ENCODE measurements at places on chromosomes 16 and 17. TPM values are rescaled to one million over a fixed set of nuclear protein-coding genes. Genes with fewer than 3 reads are reported as not detected.

Gene RPAIN
- 36.7 TPM for total RNA-seq

Gene CA10
- not detected for total RNA-seq

Gene HES7
- total RNA-seq = 4.0 TPM

Gene ZNF652
- total RNA-seq = 42.4 TPM

Gene KRT33B
- total RNA-seq = not detected

Gene KRT34
- total RNA-seq = not detected

Gene C17orf100
- total RNA-seq = 2.8 TPM

Gene ARHGDIG
- 2.4 TPM for total RNA-seq

Gene C16orf78
- total RNA-seq = not detected

DNA sequence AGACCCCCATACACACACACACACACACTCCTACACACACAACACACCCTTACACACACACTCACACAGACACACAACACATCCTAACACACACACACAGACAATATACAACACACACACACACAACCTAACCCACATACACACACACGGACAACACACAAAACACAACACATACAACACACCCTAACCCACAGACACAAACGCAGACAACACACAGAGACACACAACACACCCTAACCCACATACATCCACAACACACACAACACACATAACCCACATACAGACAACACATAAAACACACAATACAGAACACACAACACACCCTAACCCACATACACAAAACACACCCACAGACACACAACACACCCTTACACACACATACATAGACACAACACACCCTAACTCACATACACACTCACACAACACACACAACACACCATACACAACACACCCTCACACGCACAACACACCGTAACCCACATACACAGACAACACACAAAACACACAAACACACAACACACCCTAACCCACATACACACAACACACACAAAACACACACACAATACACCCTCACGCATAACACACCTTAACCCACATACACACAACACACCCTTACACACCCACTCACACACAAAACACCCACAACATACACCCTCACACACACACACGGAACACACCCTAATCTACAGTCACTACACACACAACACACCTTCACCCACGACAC is 4.4 kb downstream of the ASGR1 start:
- no peak overlapping the region for H3K27ac ChIP-seq
- no peak overlapping the region for H3K4me3 ChIP-seq
- no peaks in the 10 kb centered on the region for H3K36me3 ChIP-seq
- DNase-seq = no peak
- H3K27me3 ChIP-seq = no peaks in the 10 kb centered on the region
- H3K4me1 ChIP-seq = peaks cover 9% of the 10 kb centered on the region

GRCh38 chr16:66278111-66278531 is 88.4 kb upstream of the CDH5 start:
- H3K27me3 ChIP-seq = no peaks in the 10 kb centered on the region
- no peak for DNase-seq
- H3K36me3 ChIP-seq = no peaks in the 10 kb centered on the region
- no peak overlapping the region for H3K27ac ChIP-seq
- no peak overlapping the region for H3K4me3 ChIP-seq

- H3K27me3 ChIP-seq = no peaks in the 10 kb centered on the region
- H3K27ac ChIP-seq = peak overlapping the region; percentile 90
- DNase-seq = no peak
- H3K36me3 ChIP-seq = no peaks in the 10 kb centered on the region
- peak overlapping the region; percentile 55 for H3K4me3 ChIP-seq
Observed at GRCh38 chr17:42276609-42277341, 584 bp upstream of the STAT5B start.

DNA sequence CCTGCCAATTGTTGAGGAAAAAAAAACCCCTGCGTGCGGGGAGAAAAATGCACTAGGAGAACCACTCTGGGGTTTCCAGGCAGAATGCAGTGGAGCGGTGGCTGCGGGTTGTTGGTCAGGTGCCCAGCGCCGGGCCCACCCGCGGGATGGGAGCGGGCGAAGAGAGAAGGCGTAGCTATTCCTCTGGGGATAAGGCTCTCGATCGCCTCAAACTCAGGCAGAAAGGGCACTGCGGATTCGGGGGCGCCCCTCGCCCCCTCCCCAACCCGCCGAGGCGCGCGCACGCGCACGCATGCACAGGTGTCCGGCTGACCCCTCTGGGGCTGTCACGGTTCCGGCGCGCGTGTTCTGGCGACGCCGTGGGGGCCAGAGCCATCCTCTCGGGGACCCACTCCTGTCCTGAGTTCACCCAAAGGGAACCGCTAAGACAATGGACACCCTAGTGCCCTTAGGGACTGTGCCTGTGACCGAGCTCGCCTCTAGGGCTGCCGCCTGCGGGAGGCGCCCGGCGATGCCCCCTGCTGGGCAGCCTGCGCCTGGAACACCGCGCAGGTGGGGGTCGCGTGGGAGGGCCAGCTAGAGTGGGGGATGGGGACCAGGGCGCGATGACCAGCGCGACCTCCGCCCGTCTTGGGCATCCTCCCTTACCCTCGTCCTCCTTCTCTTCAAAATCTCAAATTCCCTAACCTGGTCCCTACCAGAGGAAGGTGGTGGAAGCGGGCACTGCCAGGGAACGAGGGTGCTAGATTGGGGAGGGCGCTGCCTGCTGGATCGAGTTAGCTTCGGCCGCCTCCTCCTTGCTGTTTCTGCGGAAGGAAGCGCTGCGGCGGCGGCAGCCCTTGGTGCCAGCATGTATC is 14.4 kb upstream of the CBX8 start:
- no peaks in the 10 kb centered on the region for H3K27me3 ChIP-seq
- peak overlapping the region; percentile 78 for H3K27ac ChIP-seq
- H3K4me3 ChIP-seq = peak overlapping the region; percentile 46
- no peak for DNase-seq
- H3K36me3 ChIP-seq = no peaks in the 10 kb centered on the region
- peaks cover 28% of the 10 kb centered on the region for H3K4me1 ChIP-seq

- H3K4me3 ChIP-seq = peak overlapping the region; percentile 12
- peak overlapping the region; percentile 87 for H3K27ac ChIP-seq
- DNase-seq = no peak
- peaks cover 9% of the 10 kb centered on the region for H3K4me1 ChIP-seq
Observed at GRCh38 chr16:30430428-30430970, 669 bp upstream of the DCTPP1 start.

DNA sequence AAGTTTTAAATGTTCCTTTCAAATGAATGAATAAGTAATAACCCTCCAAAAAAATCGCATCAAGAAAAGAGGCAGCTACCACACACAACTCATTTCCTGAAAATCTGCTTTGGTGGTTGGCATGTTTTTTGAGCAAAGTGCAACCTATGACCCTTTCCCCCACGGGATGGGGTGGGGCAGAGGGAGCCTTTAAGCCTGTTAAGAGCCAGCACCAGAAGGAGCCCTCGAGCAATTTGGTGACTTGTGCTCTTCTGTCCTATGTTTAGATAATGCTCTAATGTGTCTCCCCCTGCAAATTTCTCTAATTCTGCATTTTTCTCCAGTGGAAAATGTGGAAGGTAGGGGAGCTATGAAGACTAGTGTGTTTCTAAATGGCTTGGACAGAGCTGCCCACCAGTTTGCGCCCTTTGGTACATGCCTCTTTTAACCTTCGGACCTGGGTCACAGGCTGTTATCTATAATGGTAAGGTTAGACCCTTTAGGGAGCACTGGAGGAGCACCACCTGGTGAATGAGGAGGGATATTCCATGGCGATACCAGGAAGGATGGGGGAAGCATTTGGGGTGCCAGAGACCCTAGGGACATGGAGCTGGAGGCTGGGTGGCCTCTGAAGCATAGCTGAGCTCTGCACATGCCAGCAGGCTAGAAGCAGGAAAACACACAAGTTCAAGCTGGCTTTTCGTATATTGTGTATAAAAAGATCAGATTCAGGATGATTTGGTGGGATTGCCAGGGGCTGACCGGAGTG is 1.6 kb downstream of the PYCARD start:
- peaks cover 22% of the 10 kb centered on the region for H3K4me1 ChIP-seq
- no peak for DNase-seq
- H3K27me3 ChIP-seq = no peaks in the 10 kb centered on the region
- H3K4me3 ChIP-seq = peak overlapping the region; percentile 51
- peaks cover under 1% of the 10 kb centered on the region for H3K36me3 ChIP-seq

- H3K36me3 ChIP-seq = no peaks in the 10 kb centered on the region
- DNase-seq = no peak
- no peaks in the 10 kb centered on the region for H3K27me3 ChIP-seq
- H3K4me1 ChIP-seq = no peaks in the 10 kb centered on the region
Observed at GRCh38 chr16:80752541-80752940, 51.9 kb downstream of the CDYL2 start.

DNA sequence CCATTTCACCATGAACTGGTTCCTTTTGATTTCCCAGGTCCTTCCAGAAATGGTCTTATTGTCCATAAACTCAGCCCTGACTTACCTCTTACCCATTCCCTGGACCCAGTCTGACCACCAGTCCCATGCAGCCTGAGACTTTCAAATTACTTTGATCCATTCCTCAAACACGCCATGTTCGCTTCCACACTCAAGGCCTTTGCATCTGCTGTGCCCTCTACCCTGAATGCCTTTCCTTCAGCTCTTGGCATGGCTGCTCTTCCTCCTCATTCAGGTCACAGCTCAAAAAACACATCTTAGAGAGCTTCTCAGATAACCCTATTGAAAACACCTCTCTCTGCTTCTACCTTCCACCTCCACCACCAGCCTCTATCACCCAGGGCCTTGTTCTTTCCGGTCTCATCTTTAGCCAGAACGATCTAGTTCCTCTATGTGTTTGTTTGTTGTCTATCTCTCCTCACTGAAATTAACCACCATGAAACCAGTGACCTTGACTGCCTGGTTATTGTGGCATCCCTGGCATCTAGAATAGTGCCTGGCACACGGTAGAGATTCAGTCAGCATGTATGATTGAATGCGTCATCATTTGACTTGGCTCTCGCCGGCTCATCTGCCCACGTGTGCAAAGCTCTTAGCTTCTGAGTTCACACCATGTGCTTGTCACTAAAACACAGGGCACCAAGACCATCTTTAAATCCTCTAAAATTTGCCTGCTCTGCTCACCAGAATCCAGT is 12.8 kb downstream of the CRYM start:
- no peak for DNase-seq
- no peak overlapping the region for H3K27ac ChIP-seq
- H3K4me3 ChIP-seq = no peak overlapping the region
- no peaks in the 10 kb centered on the region for H3K27me3 ChIP-seq
- H3K36me3 ChIP-seq = no peaks in the 10 kb centered on the region
- no peaks in the 10 kb centered on the region for H3K4me1 ChIP-seq

DNA sequence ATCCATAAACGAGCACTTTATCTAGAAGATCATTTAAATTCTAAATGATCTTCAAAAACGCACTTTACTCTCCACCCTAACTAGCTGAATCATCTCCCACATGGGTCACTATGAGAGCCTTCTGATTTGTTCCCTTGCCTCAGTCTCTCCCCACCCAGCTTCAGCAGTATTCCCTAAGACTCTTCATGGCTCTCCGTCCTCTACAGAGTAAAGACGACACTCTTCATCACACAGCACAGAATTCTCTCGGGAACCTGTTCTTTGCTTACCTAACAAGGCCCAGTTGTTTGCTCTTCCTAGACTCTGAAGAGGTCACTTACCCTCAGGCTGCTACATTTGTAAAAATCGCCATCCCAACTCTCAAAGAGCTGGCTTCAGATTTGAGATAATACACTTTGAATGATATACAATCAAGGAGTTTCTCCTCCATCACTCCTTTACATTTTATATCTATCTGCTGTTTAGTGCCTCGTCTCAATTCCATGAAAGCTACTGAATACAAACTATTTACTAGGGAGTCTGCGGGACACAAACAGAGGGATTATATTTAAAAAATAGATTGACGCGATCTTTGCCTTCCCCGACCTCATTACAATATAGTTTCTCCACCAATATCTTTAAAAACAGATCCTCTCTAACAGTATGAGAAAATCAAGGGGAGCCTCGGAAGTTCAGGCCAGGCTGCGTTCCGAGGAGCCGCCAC is 511 bp upstream of the LIG3 start:
- no peaks in the 10 kb centered on the region for H3K36me3 ChIP-seq
- peak overlapping the region; percentile 79 for H3K4me3 ChIP-seq
- no peaks in the 10 kb centered on the region for H3K27me3 ChIP-seq
- peaks cover 15% of the 10 kb centered on the region for H3K4me1 ChIP-seq
- DNase-seq = no peak

GRCh38 chr16:4803401-4803844 is 990 bp upstream of the ROGDI start:
- peaks cover 27% of the 10 kb centered on the region for H3K4me1 ChIP-seq
- peak overlapping the region; percentile 70 for H3K4me3 ChIP-seq
- no peaks in the 10 kb centered on the region for H3K27me3 ChIP-seq

DNA sequence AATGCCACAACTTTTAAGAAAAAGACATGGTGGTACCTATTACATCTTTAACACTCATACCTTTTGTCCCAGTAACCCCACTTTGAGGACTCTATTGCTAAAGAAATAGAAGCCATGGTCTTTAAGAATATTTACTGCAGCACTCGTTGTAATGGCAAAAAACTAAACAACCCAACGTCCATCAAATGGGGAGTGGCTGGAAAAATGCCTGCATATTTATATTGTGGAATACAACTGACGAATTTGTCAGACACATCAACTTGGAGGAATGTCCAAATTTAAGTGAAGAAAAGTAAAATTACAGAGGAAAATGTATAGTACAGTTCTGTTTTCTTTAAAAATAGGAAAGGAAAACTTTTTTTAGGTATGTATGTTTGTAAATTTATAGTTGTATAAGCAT is 47.8 kb downstream of the STX8 start:
- no peak overlapping the region for H3K4me3 ChIP-seq
- no peak for DNase-seq
- no peaks in the 10 kb centered on the region for H3K27me3 ChIP-seq
- no peak overlapping the region for H3K27ac ChIP-seq

DNA sequence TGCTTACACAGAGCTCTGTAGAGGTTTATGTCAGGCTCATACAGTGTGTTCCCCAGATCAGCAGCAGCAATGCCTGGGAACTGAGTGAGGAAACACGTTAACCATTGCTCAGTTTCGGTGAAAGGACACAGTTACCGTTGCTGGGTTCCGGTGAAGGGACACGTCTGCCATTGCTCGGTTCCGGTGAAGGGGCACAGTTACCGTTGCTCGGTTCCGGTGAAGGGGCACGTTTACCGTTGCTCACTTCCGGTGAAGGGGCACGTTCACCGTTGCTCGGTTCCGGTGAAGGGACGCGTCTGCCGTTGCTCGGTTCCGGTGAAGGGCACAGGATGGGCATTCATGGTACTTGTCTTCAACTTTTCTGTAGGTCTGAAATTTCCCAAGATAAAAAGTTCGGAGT is 81.7 kb downstream of the MRM3 start:
- H3K27me3 ChIP-seq = no peaks in the 10 kb centered on the region
- no peak overlapping the region for H3K4me3 ChIP-seq
- no peak overlapping the region for H3K27ac ChIP-seq
- peaks cover 6% of the 10 kb centered on the region for H3K4me1 ChIP-seq
- H3K36me3 ChIP-seq = no peaks in the 10 kb centered on the region

DNA sequence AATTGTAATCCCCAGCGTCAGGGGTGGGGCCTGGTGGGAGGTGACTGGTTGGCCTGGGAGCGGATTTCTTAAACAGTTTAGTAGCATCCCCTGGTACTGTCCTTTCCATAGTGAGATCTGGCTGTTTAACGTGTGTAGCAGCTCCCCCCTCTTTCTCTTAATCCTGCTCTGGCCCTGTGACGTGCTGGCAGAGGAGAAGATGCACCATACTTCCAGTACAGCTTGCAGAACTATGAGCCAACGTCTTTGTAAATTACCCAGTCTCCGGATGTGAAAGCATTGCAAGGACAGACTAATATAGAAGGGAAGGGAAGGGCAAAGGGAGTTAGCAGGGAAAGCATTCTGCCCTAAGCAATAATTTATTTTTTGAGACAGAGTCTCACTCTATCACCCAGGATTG is 83.9 kb downstream of the RMI2 start:
- H3K4me3 ChIP-seq = no peak overlapping the region
- no peak overlapping the region for H3K27ac ChIP-seq
- no peak for DNase-seq
- H3K4me1 ChIP-seq = no peaks in the 10 kb centered on the region
- no peaks in the 10 kb centered on the region for H3K27me3 ChIP-seq
